ENCODE measurements at places on chromosomes 5 and 9. TPM values are rescaled to one million over a fixed set of nuclear protein-coding genes. Genes with fewer than 3 reads are reported as not detected.

Gene ELOVL7
- total RNA-seq, result 7.2 TPM

Gene TGFBI
- 86.9 TPM for total RNA-seq

Gene ZSWIM6
- total RNA-seq, result 6.4 TPM

Gene ZNF367
- 11.7 TPM for total RNA-seq

Gene SLC2A6
- 41.7 TPM for total RNA-seq

Gene GNAQ
- total RNA-seq, result 31.6 TPM

Gene GDA
- total RNA-seq, result 1.2 TPM

Gene PCDHB6
- total RNA-seq, result not detected

Gene GNA14
- not detected for total RNA-seq

Gene RGS7BP
- total RNA-seq, result not detected

Gene FKTN
- total RNA-seq, result 18.3 TPM

Gene NAIP
- 1.9 TPM for total RNA-seq

Gene PCDHGA6
- 0.04 TPM for total RNA-seq

Gene SLC45A2
- not detected for total RNA-seq

- no peak for DNase-seq
Observed at GRCh38 chr9:76751001-76751400, 13.2 kb upstream of the PCA3 start.

- DNase-seq, result no peak
Observed at GRCh38 chr5:123599171-123599570, 87.2 kb downstream of the CSNK1G3 start.

DNA sequence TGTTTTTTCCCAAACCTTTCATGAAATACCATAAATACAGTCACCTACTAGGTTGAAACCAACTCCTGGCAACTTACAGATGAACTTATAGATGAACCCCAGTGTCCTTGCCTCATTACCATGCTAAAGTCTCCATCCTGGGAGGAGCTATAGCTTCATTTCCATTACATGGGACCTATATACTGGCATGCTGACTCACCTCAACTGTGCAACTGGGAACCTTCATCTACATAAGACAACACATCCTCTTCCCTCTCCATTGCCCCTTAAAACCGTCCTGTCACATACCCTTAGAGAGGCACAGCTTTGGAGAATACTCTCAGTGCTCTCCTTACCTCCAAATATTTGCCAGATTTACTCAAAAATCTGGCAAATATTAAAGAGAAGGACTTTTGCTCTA lies 638.3 kb downstream of the HTR1A start:
- no peak for DNase-seq

GRCh38 chr5:140298183-140298601 lies 4.7 kb downstream of the PFDN1 start:
- peak; percentile 87 for DNase-seq

GRCh38 chr9:82424599-82425120 lies 436.1 kb downstream of the SPATA31D1 start:
- no peak for DNase-seq

DNA sequence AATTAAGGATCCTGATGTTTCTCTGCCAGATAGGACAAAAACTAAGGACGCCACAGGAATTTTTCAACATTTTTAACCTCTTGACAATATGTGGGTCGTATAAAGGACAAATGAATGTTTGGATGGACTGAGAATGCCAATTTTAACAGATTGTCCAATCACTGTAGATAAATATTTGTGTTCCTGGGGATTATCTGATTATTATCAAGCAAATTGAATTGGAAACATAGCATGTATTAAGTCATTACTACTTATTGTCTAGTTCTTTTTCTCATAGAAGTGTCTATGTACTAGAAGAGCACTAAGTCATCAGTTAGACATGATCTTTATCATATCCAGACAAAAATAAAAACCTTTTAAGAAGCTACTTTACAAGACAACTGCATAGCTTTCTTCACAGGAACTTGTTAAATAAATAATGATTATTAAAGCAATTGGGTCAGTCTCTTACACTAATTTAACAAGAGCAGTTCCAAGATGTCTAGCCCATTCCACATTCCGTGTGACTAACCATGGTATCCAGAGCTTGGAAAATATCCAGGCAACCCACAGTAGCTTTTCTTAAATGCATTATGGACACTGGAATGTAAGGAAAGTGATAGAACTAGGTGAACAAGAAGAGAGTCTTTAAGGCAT lies 127.5 kb upstream of the CDKN2B start:
- DNase-seq, result peak; percentile 76

DNA sequence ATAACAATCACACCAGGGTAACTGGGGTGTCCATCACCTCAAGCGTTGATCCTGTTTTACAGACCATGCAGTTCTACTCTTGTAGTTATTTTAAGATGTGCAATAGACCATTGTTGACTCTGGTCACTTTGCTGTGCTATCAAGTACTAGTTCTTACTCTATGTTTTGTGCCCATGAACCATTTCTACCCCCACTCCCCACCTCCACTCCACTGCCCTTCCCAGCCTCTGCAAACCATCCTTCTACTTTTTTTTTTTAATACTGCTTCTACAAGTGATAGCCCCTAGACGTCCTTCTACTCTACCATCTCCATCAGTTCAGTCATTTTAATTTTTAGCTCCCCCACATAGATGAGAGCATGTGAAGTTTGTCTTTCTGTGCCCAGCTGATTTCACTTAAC lies 38.8 kb downstream of the EHMT1 start:
- no peak for DNase-seq

DNA sequence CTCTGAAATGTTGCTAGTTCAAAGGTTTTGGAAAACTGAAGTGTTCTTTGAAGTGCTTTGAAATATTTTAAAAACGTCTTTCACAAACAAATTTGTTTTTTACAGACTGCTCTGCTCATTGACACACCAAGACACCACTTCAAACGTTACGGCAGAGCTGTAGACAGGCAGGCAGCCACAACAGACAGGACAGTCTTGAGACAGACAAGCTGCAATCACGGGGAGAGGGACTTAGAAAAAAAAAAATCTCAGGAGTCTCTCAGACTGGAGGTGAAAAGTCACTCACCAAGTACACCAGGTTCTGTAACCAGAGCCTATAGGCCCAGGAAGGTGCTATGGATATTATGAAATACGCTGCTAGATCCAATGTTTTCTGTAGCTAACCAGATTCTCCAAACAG lies 135.4 kb downstream of the ISL1 start:
- DNase-seq, result no peak

DNA sequence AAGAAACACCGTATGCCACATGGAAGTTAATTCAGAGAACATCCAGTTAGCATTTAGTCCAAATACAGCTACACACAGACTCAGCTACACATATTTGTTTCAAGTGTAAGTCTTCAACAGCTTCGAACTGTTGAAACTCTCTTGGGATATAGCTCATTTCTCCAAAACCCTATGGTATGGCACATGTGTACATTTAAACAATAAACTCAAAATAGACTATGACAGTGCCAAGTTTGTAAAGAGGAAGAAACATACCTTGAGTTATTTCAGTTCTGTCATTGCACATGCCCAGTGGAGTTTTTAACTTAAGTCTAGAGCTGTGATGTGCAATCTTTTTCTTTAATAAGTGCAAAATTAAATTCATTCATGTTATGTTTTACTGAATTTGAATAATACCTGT lies 155.1 kb upstream of the RAI14 start:
- DNase-seq, result no peak

DNA sequence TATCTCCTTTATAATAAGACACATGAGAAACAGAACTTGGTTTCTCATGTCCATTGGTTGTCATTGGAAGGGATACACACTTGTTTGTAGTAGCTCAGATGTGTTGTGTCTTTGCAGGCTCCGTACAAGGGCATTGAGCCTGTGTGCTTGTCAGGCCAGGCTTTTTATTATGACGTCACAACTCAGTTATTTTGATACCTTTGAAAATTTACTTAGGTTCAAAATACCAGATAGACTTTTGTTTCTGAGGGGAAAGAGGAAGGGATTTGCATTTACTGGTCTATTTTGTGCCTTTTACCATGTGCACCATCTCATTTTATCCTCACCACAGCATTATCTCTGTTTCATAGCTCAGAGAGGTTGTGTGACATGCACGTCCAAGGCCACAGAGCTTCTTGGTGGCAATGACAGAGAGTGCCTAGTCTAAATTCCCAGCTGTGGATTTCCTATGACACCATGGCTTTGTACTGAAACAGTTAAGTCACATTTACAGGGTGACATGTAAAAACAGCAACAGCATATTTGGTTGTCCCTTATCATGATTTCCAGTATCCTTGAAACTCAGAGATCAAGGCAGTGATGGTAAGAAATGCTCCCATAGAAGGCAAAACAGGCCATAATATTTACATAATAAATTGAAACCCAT lies 268.7 kb downstream of the AOPEP start:
- DNase-seq, result no peak

DNA sequence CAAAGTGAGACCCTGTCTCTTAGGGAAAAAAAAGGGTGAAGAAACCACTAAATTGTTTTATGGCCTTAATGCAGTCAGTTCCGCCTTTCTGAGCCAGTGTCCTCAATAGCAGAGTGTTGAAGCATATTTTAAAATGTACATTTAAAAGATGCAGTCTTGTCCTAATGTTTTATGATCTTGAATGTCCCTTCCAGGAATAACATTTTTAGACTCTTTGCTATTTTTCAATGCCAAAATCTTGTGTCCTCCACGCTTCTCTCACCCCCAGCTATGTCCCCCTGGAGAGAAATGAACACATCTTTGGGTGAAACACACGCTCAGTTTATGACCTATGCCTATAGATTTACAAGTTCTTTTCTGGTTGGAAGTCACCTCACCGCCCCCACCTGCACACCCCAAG lies 69.8 kb downstream of the CSNK1A1 start:
- DNase-seq, result no peak

GRCh38 chr9:105901514-105902109 lies 207.3 kb downstream of the TMEM38B start:
- DNase-seq, result peak; percentile 37

- DNase-seq, result no peak
Observed at GRCh38 chr5:124654418-124654817, 92.0 kb downstream of the ZNF608 start.

DNA sequence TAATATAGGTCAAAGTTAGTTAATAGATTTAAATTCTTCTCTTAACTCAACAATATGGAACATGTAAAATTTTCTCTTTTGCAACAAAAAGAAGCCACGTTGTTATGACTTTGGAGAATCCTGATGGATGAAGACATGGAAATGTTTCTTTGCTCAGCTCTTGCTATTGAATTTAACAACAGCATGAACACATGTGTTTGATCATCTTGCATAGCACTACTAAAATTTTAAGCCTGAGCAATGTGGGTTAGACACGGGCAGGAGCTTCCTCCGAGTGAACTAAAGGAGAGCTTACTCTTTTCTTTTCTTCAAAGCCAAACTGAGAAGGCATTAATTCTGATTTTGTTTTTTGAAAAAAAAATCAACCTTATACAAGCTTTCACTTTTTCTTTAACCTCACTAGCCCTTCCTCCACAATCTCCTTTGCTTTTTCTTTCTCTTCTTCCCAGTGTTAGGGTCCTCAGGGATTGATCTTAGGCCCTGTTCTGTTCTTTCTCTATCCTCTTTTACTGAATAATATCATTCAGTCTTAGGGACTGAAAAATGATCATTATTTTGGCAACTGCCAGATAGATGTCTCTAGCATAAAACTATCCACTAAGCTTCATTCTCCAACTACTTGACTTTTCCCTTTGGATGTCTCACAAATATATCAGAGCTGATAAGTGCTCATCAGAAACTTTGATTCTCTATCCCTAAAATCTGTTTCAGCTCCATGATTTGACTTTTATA lies 36.9 kb downstream of the ADAMTS19 start:
- DNase-seq, result no peak

- no peak for DNase-seq
Observed at GRCh38 chr9:98612061-98612752, 96.5 kb downstream of the GABBR2 start.

DNA sequence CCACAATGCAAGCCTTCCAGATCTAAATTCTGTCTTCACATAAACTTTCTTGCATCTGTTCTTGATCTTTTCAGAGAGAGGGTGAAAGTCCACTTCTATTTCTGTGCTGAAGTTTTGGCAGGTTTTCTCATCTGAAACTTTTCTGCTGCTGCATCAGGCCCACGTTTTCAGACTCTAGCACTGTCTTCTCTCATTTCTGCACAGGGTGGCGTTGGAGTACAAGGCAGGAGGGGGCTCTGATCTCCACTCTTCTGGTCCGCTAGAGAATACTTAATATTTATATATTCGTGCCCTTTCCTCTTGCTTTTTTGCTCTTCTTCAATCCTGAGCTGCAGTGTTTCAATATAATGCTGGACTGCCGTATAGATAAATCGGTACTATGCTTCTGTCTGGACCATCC lies 204.0 kb upstream of the PRDM9 start:
- DNase-seq, result no peak

- peak; percentile 66 for DNase-seq
Observed at GRCh38 chr5:99141534-99142128, 212.8 kb upstream of the CHD1 start.

GRCh38 chr5:14208071-14209021 lies 65.2 kb downstream of the TRIO start:
- peak; percentile 96 for DNase-seq

DNA sequence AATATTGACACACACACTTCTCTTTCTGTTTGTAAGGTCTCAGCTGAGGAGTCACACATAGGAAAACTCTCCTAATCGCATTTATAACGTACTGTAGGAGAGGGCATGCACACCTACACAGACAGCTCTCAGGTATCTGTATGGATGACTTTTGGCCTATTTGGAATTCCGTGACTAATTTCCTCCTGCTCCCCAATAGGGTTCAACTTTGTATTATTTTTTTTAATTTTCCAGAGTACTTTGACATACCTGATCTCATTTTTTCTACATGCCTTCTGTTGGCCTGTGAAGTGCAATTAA lies 195.9 kb downstream of the ARHGAP26 start:
- no peak for DNase-seq

GRCh38 chr5:134614450-134615085 lies 18.1 kb downstream of the SAR1B start:
- DNase-seq, result no peak
